Posterior cingulate gyrus (tissue), 11 donors: ENCODE measurements at places on chromosomes 7 and 10.

GRCh38 chr10:49689882-49690510 is 10.5 kb downstream of the C10orf53 start:
- DNase-seq, result no peak

GRCh38 chr7:17936321-17936720 is 4.0 kb downstream of the SNX13 start:
- no peak for DNase-seq

- no peak for DNase-seq
These were observed 83.6 kb upstream of the CHCHD3 start for GRCh38 chr7:133165529-133165928.

- no peak for DNase-seq
These were observed 701 bp upstream of the CUL1 start for GRCh38 chr7:148698007-148698396.

GRCh38 chr7:46982928-46983327 is 599.0 kb downstream of the TNS3 start:
- no peak for DNase-seq

GRCh38 chr10:49593564-49593875 is 16.6 kb upstream of the SLC18A3 start:
- no peak for DNase-seq

DNA sequence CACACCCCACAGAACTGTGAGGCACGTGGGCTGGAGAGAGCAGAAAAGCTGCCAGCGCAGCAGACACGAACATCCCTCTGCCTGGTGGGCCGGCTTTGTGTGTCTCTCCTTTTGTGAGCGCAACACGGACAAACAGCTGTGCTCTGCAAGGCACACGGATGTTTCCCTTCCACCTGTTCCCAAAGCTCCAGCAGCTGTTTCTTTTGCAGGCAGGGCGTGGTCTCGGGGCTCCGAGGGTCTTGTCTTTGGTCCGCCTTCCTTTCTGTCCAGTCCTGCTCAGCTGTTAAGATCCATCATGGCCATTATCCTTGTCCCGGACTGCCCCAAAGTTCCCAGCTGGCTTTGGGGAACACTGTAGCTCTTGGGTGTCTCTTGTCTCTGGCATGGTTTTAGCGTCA is 32.7 kb upstream of the SH2B2 start:
- DNase-seq, result no peak

DNA sequence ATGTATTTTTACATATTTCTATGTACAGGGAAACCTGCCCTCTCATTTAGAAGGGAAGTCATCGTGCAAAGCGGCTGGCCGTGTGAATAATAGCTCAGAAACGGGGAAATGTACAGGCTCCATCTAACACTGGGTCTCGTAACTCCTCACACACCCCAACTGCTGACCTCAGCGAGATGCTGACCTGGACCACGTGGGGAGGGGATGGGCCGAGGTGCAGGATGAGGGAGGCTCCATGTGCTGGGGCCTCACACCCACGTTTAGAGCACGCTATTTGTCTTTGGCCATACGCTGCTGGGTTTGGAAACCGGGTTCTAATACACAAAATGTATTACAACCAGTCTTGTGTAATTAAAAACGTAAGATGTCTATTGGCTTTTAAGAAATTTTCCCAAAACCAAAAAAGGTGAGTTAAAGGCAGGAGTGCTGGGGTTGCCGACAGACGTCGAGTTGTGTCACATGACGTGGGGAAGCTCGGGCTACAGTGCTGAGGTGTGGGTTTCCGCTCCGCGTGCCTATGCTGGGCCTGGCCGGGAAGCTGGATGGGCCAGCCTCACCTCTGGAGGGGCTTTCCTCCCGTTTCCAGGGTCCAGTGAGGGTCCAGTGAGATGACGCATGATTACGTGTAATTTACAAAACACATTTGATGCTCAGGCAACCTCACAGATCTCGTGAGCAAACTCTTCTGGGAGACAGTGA is 215.6 kb downstream of the DNAJB6 start:
- no peak for DNase-seq

DNA sequence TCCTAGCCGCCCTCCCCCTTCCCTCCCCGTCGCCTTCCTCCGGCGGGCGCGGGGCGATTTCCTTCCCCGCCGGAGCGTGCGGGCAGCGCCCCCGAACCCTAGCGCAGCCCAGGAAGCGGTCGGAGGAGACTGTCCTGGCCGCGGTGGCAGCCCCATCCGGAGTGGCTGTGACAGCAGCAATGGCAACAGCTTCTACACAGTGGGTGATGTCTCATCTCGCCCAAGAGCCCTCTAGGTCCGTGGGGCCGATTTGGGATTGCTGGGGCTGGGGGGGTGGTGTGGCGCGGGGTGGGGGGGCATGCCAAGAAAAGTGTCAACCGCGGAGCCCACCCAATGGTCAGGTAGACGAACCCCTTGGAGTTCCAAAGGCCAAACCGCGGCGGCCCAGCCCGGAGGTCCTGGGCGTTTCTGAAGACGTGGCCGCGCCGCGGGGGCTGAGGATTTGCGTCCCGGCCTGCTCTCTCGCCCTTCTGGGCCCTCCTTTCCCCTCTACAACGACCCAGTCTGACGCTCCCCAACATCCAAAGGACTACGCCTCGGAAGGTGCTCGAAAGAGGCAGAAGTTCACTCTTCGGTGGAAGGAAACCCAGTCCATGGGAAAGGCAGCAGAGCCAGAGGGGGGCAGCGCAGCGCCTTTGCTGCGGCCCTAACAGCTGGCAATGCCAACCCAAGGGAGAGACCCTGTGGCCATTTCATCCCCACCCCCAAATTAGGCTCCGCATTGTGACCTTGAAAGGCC is 603 bp upstream of the TWIST1 start:
- no peak for DNase-seq

- DNase-seq, result peak; percentile 82
These were observed at the start of gene ZMIZ1 for GRCh38 chr10:79068562-79069324. ZMIZ1 (plus strand) TSS chr10:79068966; CDS start chr10:79201633, 132,667 bp downstream.

DNA sequence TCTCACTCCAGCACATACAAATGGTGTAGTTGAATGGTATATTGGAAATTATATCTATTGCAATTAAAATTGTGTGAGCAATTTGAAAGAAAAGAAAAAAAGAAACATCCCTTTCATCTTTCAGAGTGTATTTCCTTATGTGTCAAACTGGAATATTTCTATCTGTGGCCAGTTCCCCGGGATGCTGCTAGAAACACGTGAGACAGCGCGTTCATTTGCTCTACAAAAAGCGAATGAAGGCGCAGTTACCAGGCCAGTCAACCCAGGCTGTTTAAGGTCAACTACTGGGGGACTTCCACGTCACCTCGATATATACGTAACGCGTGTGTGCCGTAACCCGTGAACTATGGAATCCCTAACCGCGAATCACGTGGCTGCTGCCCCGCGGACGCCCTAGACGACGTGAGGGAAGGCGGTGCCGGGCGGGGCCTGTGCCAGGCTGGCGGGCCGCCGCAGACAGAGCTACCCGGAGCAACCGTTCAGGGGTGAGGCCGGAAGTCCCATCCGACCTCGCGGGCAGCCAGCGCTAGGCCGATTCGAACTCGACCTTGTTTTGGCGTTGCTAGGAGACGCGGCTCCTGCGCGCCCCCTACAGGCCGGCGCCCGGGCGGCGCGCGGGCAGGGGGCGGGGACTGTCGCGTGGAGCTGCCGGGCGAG is 1.1 kb upstream of the ARL4A start:
- peak; percentile 97 for DNase-seq

DNA sequence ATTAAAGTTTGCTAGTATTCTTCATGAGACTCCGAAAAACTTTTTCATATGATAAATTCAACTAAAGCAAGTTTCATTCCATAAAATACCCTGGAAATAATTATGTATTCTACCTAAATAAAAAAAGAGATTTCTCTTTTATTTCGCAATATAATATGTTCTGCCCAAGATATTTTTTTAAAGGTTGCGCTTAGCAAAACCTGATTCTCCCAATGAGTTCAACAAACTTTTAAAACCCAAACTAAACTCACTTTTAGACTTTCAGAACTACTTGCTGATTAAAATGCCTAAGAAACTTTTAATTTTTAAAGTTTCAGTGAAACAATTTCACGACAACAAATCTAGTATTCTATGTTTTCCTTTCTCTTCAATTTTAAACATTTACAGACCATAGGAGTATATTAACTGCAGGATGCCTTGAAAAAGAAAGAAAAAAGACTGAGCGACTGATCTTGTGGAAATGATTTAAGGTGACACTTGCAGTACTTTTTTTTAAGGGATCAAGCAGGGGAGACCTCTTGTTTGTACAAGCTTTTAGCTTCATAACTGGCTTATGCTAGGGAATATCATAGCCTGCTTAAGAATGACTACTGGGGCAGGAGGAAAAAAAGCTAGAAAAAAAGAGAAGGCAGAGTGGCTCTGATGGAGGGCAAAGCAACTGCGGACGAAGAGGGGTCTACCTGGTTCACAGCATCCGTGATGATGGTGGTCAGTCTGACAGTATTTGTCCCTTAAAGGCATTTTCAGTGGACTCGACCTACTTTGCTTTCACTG is 1.5 kb downstream of the ZNF800 start:
- no peak for DNase-seq

- DNase-seq, result no peak
These were observed 6.1 kb upstream of the NOM1 start for GRCh38 chr7:156943091-156944041.
